Left ventricle myocardium superior (tissue), 1 donor: ENCODE measurements at places on chromosomes 16 and 17. TPM values are rescaled to one million over a fixed set of nuclear protein-coding genes. Genes with fewer than 3 reads are reported as not detected.

- DNase-seq = no peak
Measured at GRCh38 chr16:67936880-67937605, 393 bp upstream of the PSMB10 start.

- no peak for DNase-seq
Measured at GRCh38 chr16:85374571-85374872, 238.6 kb upstream of the GSE1 start.

Gene SLC16A11
- total RNA-seq = 0.47 TPM

- peak; percentile 41 for DNase-seq
Measured at GRCh38 chr16:84266451-84266850, 26.6 kb upstream of the KCNG4 start.

Gene CCDC43
- 31.0 TPM for total RNA-seq

Gene SLC5A11
- not detected for total RNA-seq

- no peak for DNase-seq
Measured at GRCh38 chr16:68190081-68190480, 45.8 kb downstream of the ESRP2 start.

DNA sequence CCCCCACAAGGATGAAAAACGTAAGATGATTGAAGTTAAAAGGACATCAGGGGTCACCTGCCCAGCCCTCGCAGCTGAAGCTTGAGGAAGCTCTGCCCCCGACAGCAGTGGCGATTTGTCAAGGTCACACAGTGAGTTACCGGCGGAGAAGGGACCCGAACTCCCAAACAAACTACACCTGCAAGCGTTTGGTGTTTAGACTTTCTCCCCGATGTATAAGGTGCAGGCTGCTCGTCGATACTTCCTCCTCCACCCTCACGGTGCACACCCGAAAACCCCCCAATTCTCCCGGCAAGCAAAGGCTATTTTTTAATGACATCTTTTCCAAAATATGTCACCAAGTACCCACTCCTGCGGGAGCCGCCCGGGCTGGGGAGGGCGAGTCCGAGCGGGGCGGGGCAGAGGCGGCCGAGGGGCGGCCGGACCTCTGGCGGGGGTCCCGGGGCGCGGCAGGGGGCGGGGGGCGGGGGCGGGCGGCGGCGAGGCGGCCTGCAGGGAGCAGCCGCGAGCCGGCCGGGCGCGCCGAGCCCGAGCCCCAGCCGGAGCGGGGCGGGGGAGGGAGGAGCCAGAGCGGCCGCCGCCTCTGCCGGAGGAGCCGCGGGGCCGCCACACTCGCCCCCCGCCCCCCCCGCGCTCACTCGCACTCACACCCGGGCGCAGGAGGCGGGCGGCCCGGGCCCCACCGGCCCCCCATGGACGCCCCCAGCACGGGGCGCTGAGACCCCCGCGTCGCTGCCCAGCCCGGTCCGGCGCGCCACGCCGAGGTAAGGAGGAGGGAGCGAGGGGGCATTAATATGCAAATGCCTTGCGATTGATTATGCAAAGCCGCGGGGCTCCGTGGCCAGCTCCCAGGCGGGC lies at the start of gene THRA:
Gene THRA, plus strand, starts transcription at position 637 of the 858 bp plus-strand sequence. CDS start 11,524 bp downstream, outside the sequence.
- peak; percentile 91 for DNase-seq

GRCh38 chr16:27257271-27257670 lies 11.3 kb downstream of the NSMCE1 start:
- no peak for DNase-seq

Gene CLEC18A
- 0.27 TPM for total RNA-seq

- DNase-seq = peak; percentile 45
Measured at GRCh38 chr17:8964801-8965393, 610 bp downstream of the PIK3R5 start.

DNA sequence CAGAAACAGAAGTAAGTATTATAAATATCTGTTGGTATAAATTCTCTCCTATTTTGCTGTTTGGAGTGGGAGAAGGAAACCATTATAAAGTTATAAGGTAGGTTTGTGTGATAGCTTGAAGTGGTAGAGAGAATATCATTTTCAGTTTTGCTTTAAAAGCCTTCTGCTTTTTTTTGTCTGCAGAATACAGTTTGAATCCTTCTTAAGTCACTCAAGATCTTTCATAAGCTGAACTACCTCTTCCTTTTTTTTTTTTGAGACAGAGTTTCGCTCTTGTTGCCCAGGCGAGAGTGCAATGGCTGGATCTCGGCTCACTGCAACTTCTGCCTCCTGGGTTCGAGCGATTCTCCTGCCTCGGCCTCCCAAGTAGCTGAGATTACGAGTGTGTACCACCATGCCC lies 9.0 kb downstream of the ATAD5 start:
- DNase-seq = no peak

GRCh38 chr16:21598701-21599121 lies 666 bp upstream of the METTL9 start:
- DNase-seq = peak; percentile 34

Gene ABI3
- total RNA-seq = 5.6 TPM

Gene KSR1
- total RNA-seq = 10.2 TPM

DNA sequence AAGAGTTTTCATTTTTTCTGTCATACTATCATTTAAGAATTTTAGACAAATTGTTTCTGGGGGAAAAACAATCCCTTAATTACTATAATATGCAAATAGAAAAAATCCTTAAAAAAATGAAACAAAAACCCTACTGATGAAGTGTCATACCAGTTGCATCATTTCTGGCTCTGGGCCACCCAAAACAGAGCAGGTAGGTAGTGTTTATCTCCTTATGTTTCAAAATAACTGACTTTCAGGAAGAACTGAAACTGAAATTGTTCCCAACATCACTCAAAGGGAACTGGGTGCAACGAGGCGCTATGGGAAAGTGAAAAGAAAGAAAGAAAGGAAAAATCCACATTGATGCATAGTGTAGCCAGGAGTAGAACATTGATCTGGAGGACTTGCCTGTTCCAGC lies 653.1 kb upstream of the SOX9 start:
- no peak for DNase-seq

DNA sequence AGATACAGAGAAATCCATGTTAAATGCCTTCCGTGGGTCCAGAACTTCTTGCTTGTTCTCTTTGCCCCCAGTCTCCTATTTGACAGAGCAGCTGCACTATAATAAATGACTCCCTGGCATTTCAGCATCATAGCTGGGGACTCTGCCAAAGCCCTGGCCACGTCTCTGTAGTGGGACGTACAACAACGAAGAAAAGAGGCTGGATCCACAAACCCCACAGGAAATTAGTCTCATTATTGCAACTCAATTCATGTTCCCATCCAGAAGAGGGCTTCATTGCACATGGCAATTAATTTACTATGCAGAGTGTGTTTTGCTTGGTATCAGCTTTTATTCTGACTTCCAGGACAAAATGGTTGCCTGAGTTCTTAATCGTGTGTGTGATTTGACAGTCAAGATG lies 121.3 kb downstream of the CDH13 start:
- DNase-seq = peak; percentile 56

- peak; percentile 85 for DNase-seq
Measured at GRCh38 chr17:82228842-82229697, at the start of gene SLC16A3. Gene SLC16A3 (plus strand): TSS chr17:82229042. CDS start chr17:82236009, 6,967 bp downstream.

GRCh38 chr17:79026376-79027273 lies 2.7 kb downstream of the C1QTNF1 start:
- DNase-seq = peak; percentile 74

Gene CDC42EP4
- 51.4 TPM for total RNA-seq

DNA sequence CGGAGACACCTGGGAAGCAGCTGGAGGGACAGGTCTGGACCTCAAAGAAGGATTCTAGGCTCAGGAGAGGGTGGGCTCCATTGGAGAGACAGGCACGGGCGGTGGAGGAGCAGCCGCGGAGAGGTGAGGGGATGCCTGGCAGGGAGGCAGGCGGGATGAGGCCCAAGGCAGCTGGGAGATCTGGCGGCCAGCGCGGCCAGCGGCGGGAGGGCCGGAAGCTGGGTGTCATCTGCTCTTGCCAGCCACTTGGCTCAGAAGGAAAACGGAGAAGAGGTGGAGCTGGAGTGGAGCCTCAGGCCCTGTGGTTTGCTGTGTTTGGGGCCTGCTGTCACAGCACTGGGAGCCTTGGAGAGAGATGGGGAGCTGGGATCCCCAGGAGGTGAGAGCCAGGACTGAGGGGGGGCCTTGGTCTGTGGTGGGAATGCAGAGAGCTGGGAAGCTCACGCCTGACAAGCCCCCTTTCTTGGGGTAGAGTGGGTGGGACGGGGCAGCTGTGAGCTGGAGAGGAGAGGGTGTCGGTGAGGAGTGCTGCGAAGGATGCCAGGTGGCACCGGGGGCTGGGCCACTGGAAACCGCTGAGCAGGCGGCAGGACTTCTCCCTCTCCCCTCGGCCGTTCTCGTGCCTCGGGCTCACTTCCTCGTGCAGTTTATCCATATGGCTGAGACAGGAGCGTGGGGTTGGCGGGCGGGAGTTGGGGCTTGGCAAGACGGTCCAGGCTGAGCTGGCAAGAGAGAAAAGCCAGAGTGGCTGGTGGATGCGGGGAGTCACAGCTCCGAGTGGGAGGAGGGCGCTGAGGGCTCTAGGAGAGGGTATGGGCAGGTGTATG lies 8.0 kb downstream of the TBC1D24 start:
- DNase-seq = peak; percentile 73

DNA sequence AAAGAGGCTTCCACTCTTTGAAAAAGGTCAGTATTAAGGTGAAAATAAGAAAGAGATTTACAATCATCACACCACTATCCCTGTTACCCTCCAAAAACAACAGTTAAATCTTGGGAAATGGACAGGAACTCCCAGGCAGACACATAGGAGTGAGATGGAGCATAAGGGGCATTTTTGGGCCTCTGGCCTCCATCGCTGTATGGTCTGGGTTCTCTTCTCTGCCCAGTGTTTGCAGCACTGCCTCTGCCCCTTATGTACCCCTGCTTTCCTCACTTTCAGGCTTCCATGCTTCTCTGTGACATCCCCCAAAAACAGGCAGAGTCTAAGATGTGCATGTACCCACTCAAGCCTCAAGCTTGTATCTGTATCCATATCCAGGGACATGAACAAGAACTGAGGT lies 630 bp upstream of the HOXB2 start:
- DNase-seq = no peak

Gene HCRT
- total RNA-seq = not detected

- no peak for DNase-seq
Measured at GRCh38 chr17:19357761-19358160, 4.8 kb downstream of the B9D1 start.

DNA sequence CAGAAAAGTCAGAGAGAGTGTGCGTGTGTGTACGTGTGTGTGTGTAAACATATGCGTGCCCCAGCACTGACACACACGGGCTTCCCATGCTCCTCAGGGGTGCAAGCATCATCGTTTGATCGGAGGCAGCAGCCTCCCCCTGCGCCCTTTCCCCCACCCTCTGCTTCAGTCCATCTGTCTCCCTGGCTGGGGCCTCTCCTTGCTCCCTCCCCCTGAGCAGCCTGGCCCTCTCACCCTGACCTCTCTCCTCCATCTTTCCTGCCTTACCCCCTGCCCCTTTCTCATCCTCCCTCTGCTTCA lies 4.4 kb downstream of the STX1B start:
- DNase-seq = no peak

DNA sequence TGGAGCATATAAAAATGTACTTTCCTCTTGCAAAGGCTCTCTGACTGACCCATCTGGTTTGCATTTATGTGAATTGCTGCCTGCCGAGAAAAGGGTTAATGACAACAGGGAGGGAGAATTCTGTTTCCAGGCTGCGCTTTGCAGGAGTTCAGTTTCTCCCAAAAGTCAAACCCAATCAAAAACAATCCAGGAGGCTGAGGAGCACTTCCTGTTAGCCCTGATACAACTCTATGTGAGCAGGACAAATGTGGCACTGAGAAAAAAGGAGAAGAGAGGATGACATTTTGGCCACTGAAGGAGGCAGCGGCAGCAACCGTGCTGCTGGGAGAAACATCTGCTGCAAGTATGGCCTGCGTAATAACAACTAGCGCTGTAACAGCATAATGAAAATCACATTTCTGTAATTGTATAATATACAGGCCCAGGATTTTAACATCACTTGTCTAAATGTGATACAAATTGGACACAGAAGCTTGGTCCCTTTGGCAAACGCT lies 26.8 kb upstream of the ELAC2 start:
- DNase-seq = no peak

GRCh38 chr17:14301279-14302090 lies 604 bp downstream of the HS3ST3B1 start:
- peak; percentile 60 for DNase-seq

- no peak for DNase-seq
Measured at GRCh38 chr16:13427943-13428342, 492.0 kb upstream of the ERCC4 start.

- no peak for DNase-seq
Measured at GRCh38 chr17:29713626-29714025, 90.9 kb upstream of the CORO6 start.

DNA sequence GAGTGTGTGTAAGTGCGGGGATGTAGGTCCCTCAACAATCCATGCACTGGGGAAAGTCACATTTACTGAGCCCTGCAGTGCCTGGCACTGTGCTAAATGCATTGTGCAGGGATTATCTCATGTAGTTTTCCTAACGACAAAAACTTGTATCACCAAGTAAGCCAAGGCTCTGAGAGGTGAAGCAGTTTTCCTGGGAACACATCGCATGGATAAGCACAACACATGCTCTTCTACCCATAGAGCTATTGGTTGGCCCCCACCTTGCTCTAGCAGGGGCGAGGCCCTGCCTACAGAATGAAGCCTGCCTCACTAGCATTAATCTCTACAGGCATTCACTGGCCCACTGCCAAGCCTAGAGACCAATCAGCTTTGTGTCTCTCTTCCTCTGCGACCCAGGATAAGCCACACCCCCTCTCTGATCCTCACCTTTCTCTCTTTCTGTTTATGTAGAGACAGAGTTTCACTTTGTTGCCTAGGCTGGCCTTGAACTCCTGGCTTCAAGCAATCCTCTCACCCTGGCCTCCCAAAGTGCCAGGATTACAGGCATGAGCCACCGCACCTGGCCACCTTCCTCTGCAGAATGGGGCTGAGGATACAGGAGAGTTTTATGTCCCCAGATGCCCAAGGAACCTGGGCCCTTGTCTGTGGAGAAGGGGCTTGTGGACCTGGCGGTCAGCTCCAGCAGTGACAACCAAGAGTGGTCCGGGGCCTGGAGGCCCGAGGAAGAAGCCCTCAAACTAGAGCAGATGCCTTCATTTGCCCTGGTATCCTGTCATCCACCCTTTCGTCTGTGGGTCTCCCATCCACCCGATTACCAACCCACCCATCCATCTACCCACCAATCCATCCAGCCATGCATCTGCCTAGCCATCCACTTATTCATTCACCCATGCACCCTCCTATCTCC lies 12.8 kb downstream of the CDH16 start:
- peak; percentile 87 for DNase-seq

DNA sequence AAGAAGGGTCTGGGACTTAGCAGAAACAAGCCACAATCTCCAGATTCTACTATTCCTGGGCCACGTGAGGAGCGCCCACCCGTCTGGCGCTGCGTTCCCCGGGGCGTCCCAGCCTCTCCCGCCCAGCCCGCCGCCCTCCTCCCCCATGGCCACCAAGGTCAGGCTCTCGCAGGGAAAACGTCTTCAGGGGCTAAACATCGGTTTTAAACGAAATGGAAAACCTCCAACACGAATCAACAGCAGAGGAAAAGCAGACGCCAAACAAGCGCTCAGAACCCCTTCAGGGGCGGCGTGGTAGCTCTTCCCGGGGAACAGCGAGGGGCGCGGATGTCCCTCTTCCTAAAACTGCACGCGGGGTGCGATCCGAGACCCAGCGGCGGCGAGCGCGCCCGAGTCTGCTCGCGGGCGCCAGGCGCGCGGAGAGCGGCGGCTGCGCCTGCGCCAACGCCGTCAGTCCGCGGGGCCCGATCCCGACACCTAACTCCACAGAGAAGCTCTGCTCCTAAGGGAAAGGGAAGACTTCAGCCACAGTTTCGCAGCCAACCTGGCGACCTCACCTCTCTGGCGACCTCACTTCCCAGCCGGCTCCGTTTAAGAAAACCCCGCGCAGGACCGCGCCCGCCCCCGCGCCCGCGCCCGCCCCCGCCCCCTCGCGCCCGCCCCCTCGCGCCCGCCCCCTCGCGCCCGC lies 505 bp upstream of the COG1 start:
- peak; percentile 81 for DNase-seq
